ENCODE measurements at places on chromosomes 12 and 14.

GRCh38 chr14:98249057-98249456 is 1022.9 kb downstream of the BCL11B start:
- no peak for DNase-seq

DNA sequence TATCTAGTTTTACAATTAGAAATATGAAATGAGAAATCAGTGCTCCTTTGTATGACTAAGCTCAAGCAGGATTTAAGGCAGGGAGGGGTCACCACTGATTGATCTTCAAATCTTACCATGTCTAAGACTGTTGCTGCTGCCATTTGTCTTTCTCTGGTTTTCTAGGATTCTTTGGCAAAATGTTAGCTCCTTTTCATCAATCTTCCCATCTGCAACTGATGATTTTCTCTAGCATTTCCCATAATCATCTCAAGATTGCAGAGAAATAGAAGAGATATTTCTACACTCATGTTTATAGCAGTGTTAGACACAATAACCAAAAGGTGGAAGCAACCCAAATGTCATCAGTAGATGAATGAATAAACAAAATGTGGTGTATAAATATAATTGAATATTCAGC is 175.0 kb downstream of the RAD51B start:
- DNase-seq, result no peak

GRCh38 chr12:50887191-50887590 is 44.5 kb downstream of the TMPRSS12 start:
- peak; percentile 42 for DNase-seq

GRCh38 chr12:111248236-111249017 is 120.5 kb downstream of the PHETA1 start:
- no peak for DNase-seq

GRCh38 chr12:104171785-104172569 is 34.0 kb upstream of the NFYB start:
- no peak for DNase-seq

DNA sequence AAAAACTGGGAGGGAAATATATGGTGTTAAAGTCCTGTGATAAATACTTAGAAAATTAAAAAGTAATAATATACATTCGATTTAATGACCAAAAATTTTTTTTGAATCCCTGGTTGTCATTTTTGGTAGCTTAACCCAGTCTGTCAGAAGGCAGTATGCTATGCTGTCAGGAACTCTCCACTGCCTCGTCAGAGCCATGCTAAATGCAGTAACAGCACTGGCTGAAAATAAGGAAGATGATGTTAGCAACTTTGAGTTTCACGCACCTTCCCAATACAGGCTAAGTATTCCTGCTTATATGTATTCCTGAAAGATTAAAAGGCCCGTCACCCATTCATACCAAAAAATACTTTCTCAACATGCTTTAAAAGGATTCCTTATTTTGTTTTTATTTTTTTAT is 34.2 kb downstream of the SAV1 start:
- no peak for DNase-seq

GRCh38 chr14:87566991-87567390 is 426.0 kb downstream of the GALC start:
- DNase-seq, result peak; percentile 88

DNA sequence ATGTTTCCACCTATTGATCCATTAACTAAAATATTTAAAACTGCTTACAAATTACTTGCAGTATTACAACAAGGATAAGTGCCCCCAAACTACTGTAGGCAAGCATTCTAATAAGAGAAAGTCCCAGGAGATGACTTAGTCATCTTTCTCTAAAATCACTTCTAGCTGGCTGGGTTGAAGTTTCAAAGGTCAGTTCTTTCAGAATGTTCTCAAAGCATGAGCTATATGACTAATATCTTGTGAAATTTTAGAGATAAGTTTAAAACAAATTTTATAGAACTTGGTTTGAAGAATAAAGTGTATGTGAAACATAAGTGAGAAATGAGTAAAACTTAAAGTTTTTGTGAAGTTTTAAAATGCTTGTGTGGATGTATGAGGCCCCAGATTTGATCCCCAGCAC is 24.3 kb upstream of the OR6J1 start:
- DNase-seq, result peak; percentile 76

- no peak for DNase-seq
These were observed 41.7 kb upstream of the ANO4 start for GRCh38 chr12:100752841-100753240.

GRCh38 chr14:54893151-54893760 is 9.4 kb downstream of the GCH1 start:
- DNase-seq, result peak; percentile 63

DNA sequence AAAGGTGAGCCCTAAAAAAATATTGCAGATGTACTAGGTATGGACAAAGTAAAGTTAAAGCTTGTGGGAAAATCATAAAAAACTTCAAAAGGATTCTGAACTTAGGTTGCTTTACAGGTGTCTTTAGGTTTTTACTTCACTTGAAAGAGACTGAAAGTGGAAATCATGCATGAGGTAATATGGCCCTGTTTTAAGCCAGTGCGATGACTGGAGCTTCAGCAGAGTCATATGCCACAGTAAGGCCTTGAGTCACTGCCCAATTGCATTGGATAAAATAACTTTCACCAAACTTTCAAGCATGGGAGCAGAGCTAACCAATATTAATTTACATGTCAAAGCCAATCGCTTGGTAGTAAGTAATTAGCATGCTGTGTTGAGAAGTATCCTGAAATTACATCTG is 63.9 kb upstream of the TMEM260 start:
- no peak for DNase-seq

DNA sequence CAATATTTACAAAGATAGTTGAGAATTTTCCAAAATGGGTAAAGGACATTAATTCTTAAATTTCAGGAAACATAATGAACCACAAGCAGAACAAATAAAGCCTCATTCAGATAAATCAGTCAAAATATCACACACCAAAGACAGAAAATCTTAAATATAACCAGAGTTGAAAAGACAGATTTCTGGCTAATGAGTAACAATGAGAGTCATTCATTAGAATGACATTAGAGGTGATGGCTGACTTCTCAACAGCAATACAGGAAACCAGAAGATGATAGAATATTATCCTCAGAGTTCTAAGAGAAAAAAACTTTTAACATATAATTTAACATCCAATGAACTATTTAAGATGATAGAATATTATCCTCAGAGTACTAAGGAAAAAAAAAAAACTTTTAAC is 124.2 kb downstream of the DENND5B start:
- no peak for DNase-seq

- DNase-seq, result no peak
These were observed at the start of gene NPC2 for GRCh38 chr14:74492776-74493342. TSS of gene NPC2 (minus strand) at chr14:74493305. CDS start at chr14:74493274, 31 bp downstream.

DNA sequence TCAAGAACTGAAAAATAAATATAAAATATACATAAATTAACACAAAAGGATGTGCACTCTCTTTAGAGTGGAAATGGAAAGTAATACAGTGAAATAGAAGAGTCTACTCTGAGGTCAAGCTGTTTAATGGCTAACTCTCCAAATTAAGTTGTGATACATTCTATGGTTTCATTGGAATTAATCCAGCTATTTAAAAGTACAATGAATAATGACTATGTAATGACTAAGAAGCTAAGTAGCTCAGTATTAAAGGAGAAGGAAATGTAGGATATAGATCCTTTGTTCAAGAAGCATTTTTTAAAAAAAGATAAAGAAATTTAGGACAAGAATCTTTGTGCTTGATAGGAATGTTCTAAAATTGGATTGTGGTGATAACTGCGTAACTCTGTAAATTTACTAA is 85.3 kb downstream of the LRP6 start:
- DNase-seq, result peak; percentile 67

GRCh38 chr14:73943083-73943482 is 6.8 kb downstream of the FAM161B start:
- DNase-seq, result peak; percentile 8

GRCh38 chr12:111584959-111585358 is 14.2 kb downstream of the ATXN2 start:
- DNase-seq, result no peak

GRCh38 chr12:125137766-125138344 is 72.6 kb downstream of the AACS start:
- DNase-seq, result no peak

GRCh38 chr14:70289138-70289537 is 70.3 kb downstream of the COX16 start:
- no peak for DNase-seq

DNA sequence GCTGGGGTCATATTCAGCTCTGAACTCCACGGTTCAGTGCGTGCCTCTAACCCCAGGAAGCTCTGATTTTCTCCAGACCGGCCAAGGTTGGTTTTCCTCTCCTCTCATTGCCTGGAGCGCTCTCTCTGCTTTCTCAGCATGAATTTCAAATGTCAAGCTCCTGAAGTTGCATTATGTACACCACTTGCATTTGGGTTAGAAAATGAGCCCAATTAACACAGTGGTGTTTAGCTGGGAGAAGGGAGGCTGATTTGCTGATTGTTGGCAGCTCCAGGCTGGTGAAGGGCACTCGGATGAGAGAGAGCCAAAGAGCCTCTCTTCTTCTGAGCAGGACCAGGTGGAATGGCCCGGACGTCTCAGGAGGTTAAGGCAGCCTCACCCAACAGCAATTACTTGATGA is 570.9 kb downstream of the VRK1 start:
- DNase-seq, result no peak

GRCh38 chr14:97046967-97047366 is 249.8 kb downstream of the VRK1 start:
- no peak for DNase-seq

DNA sequence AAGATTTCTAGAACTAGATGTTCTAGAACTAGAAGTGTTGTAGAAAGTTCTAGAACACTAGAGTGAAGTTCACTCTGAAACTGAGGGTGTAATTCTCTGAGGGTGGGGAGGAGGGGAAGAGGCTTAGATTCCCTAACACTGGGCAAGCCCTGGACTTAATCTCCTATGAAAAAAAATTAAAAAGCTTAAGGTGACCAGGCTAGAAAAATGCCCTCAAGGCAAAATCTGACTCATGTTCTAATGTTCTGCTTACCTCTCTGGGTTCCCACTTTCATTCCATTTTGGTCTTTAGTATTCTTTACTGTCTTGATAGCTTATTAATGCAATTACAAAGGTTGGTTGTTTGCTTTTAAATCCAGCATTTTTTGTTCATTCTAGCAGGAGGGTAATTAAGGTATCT is 101.5 kb downstream of the KICS2 start:
- no peak for DNase-seq

GRCh38 chr12:8960176-8960575 is 10.7 kb upstream of the M6PR start:
- no peak for DNase-seq

DNA sequence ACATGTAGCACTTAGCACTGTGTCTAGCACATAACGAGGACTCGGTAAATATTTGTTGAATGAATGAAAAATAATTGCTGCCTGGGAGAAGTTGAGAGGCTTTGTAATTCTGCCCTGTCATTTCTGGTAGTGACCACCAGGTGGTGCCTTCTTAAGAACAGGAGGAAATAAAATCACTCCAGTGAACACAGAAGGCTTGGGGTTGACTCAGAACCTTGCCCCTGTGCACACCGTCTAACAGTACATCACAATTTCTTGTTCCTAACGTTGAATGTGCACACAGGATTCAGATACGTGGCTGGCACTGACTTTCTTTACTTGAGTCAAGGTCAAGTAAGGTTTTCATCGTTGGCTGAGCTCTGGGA is 91.8 kb downstream of the RGS6 start:
- DNase-seq, result peak; percentile 4

- DNase-seq, result peak; percentile 7
These were observed 383.6 kb downstream of the BCAT1 start for GRCh38 chr12:24565300-24565699.

DNA sequence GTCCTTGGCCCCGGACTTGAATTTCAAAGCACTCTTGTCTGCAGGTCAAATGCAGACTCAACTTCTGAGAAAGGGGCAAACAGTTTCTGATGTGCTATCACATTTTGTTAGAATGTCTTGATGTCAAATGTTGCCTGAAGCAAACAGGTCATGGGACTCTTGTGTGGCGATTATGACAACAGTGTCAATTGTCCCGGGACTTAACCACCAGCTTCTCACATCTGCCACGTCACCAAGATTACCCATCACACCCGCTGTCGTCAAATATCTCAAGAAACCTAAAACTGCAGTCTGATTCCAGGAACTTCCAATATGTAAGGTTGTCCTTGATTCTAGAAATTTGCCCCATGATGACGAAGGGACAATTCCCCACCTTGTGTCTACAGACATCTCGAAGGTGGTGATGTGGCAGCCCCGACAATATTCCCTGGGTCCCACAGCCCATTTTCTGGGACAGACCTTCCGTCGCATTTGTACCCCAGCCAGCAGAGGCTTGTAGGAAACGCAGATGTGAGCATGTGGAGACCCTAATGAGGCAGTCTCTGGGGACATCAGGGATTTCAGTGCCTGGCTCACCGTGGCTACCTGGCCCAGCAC is 21.3 kb downstream of the LRTM2 start:
- no peak for DNase-seq
